ENCODE measurements at places on chromosomes 3 and 15.

- no peak for DNase-seq
These were observed 170.3 kb downstream of the NUP210 start for GRCh38 chr3:13249664-13250390.

DNA sequence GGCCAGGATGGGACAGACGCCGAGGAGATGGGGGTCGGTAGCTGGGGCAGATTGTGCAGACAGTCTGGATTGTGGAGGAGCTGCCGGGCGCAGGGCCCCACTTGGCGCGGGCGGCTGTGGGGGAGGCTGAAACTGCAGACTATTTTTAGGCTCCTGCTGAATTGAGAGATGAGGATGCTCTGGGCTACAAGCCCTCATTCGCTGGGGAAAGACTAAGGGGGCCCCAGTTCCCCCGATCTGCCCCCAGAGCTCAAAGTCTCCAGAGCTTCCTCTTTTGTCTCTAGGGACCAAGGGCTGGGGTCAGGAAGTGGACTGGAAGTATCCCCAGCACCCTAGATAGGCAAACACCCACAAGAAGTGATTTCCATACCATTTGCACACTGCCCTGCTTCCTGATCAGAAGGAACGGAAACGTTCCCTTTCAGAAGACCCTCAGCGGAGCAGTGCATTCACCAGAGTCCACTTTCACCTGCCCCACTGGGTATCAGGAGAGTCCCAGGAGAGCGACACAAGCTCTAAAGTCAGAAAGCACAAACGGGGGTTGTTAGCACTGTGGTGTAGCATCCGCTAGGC, 29.7 kb downstream of the SEMA7A start:
- no peak for DNase-seq

- peak; percentile 69 for DNase-seq
These were observed 138.0 kb upstream of the RAD18 start for GRCh38 chr3:9101286-9101685.

DNA sequence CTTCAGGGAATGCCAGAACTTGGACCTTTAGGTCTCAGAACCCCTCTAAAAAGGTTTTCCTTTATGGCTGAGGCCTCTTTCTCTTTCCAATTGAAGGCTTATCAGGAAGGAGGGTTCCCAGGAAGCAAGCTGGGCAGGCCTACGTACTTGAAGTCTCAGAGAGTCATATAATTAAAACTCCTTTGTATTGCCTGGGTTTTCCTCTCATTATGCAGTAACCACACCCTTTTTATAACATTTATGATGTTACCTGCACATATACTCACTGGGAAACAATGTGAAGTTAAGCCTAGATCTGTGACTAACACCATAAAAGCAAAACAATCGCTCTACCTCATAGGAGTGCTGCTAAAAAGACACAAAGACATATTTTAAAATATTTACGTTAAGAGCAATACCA, 27.3 kb downstream of the SERP1 start:
- no peak for DNase-seq

- no peak for DNase-seq
These were observed 51.0 kb upstream of the MYZAP start for GRCh38 chr15:57540736-57541135.

- no peak for DNase-seq
These were observed 39.9 kb downstream of the TICRR start for GRCh38 chr15:89615135-89615534.

- DNase-seq: peak; percentile 3
These were observed 71.9 kb downstream of the GHSR start for GRCh38 chr3:172376402-172376801.

DNA sequence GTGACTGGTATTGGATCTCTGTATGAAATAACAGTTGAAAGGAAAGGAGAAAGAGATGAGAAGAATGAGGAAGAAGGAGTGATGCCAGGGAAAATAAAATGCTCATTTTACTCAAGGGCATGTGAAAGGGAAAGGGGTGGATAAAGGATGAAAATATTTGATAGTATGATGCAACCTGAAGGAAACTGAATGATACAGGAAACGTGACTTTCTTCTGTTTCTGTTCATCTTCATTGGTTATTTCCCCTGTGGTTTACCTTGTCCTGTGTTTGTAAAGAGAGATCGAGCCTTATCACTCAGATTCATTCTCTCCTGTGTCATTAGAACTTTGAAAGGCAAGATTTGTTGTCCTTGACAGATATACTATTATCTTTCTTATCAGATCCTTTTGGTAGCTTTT, 243.6 kb upstream of the SLITRK3 start:
- no peak for DNase-seq

GRCh38 chr15:55834331-55834730, 91.4 kb upstream of the PRTG start:
- DNase-seq: no peak

- DNase-seq: no peak
These were observed 400.4 kb downstream of the WDR72 start for GRCh38 chr15:53359038-53359437.

DNA sequence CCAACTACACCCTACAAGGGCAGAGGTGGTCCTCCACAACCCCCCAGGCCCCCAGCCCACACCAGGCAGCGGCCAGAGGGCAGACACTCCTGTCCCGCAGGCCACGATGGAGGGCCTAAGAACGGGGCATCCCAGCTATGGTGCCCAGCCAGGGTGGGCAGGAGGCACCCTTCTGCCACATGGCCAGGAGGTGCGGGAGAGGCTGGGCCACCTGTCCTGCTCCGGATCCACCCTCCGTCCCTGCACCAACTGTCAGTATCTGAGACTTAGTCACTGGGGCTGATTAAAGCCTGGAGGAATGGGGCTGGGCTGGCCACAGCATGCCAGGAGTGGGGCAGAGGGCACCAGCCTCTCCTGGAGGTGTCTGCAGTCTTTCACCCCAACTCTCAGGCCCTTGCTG, 37.9 kb downstream of the TNK2 start:
- no peak for DNase-seq

GRCh38 chr3:48064292-48064829, 48.1 kb upstream of the MAP4 start:
- DNase-seq: no peak

DNA sequence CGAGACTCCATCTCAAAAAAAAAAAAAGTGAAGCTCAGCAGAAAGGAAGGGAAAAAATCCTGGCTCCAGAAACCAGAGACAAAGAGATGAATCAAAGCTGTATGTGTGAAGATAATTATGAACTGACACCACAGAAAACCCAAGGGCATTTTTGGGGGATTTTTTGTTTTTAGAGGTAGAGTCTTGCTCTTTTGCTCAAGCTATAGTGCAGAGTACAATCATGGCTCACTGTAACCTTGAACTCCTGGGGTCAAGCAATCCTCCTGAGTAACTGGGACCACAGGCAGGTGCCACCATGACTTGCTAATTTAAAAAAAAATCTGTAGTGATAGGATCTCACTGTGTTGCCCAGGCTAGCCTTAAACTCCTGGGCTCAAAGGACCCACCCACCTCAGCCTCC, 22.8 kb downstream of the HCLS1 start:
- no peak for DNase-seq

DNA sequence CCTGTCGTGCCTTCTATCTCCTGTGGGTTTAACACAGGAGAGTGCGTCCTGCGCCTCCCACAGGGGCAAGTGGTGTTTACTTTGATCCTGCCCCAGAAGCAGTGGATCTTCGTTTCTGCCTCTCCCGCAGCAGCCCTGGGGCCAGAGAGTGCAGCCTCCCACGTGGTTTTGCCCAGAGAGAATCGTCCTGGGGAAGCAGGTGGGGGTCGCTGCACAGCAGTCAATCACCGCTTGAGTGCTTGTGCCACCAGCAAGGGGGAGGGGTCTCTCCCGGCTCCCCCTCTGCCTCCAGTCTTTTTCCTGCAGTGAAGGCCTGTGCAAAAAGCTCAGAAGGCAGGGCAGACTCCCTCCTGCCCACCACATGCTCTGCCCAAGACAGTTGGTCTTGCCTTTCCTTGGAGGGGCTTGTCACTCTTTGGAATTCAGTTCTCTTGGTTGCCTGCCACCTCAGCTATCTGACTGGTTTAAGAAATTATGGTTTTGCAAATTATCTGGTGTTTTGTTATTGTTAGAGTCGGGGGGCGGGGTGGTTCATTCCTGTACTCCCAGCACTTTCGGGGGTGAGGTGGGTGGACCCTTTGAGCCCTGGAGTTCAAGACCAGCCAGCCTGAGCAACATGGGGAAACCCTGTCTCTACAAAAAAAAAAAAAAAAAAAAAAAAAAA, 26.9 kb downstream of the STOML1 start:
- DNase-seq: no peak

DNA sequence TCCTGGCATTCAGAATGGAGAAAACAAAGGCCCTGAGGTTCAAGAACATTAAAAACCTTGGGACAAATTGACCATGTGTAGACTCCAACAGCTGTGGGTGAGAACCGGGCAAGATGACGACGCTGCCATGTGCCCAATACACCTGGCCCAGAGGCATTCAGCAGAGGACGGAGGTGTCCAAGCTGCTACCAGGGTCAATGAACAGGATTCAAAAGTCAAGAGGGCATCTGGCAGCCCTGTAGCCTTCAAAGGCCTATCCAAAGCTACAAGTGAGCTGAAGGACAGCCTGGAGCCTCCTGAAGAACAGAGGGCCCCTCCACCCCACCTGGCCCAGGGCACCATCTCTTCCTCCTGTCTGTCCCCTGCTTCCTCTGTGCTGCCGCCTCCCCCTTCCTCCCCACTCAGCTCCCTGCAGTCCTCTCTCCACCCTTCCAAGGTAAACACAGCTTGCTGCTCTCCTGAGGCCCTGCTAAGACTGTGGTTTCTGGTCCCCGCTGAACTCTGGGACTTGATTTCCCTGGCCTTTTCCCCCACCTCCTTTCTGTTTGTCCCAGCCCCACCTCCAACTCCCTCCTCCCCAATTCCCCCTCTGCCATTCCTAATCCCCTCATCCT, 57.5 kb downstream of the HMCES start:
- no peak for DNase-seq

DNA sequence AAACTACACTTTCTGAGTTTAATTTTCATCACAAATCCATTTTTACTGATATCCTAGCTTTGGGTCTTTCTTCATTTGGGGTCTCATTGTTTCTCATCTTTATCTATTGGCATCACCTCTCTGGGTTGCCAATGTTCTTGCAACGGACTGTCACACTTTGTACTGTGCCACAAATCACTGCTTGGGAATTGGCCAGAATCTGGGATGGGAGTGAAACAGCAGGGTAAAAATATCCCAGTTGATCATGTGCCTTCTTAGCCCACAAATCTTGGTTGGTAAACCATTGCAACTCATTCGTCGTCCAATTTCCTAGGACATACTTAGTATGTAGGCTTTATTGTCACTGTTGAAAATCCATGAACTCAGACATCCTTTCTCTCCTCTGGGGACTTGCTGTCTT, 698.5 kb downstream of the OTOL1 start:
- DNase-seq: no peak

- no peak for DNase-seq
These were observed 122.8 kb upstream of the PRR20G start for GRCh38 chr3:127410678-127411077.

GRCh38 chr15:100191161-100191560, 150.6 kb downstream of the ADAMTS17 start:
- DNase-seq: no peak

- DNase-seq: no peak
These were observed 13.4 kb downstream of the SEMA7A start for GRCh38 chr15:74420193-74420905.

- no peak for DNase-seq
These were observed 49.0 kb downstream of the EHHADH start for GRCh38 chr3:185204894-185205293.

- DNase-seq: no peak
These were observed 104.6 kb downstream of the ZIC1 start for GRCh38 chr3:147513785-147514184.

DNA sequence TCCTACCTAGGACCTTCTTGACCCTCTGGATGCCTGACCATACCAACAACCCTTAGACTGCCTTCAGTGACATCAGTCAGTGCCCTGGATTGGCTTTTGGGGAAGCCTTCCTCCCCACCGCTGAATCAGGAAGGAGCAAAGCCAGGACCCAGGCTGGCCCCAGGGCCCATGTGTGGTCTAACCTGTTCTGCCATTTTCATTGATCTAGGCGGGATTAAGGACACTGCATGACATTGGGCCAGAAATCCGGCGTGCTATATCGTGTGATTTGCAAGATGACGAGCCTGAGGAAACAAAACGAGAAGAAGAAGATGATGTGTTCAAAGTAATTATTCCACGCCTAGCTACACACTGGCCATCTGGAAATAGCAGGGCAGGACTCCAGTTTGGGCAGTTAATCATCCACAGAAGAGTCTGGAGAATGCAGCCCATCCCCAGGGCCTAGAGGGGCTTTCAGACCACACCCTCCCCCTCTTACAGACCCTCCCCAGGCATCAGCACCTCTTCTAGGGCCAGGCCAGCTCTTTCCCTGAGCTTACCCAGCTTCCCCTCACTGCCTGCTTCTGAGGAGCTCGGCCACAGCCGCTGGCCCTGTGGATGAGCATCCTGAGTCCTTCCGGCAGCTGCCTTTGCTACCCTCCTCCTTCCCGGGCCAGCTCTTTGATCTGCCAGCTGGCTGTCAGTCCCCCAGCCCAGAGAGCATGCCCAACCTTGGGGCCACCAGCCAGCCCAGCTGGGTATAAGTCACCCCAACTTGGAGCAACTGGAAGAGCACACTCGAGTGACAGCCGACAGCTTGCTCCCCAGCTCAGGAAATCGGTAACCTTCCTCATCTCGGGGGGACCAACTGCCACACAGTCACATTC, 45.9 kb downstream of the CHDH start:
- DNase-seq: no peak

- no peak for DNase-seq
These were observed 68.4 kb downstream of the HES1 start for GRCh38 chr3:194204042-194204987.

GRCh38 chr3:32495085-32495484, 7.6 kb downstream of the CMTM6 start:
- DNase-seq: no peak

DNA sequence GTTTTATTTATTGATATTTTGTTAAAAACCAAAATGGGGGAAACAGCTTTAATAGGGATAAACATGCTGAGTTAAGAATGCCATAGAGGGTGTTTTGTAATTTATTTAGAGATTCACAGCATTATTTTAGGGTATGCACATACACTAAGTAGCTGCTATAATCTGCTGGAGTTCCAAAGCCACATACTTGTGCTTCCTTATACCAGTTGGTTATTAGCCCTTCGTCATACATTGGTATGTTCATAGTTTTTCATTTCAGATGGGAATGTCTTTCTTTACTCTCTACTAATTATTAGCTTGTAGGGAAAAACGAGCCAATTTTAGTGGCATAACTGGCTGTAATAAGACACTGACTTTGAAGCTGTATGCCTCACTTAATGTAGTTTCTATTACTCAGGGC, 74.9 kb downstream of the PFN2 start:
- no peak for DNase-seq

DNA sequence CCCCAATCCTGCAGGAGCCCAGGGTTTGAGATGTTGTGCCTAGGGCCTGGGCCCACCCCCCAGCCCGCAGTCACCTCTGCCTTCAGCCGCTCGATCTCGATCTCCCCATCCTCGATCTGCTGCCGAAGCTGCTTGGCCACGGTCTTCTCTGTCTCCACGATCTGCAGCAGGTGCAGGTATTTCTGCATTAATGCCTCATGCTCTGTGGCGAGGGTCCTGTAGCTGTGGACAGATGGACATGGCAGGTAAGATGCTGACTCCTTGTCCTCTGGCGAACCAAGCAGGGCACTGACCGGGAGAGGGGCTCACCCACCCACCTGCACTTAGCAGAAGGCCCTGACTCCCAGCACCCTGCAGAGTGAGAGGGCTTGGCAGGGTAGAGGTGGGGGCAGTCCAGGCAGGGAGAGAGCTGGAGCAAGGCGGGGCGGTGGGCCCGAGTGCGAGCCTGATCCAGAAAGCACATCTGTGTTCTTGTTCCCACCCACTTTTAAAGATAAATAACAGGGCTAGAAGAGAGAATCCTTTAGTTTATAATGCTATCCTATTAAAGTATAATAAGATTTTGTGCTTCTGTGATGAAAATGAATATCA, 32.2 kb downstream of the RASGRF1 start:
- no peak for DNase-seq

All from midbrain (tissue), 1 donor.